COLO829 (cell line): ENCODE measurements at places on chromosomes 2 and 18.

GRCh38 chr2:231467613-231468530 lies 3.6 kb upstream of the NCL start:
- no peak for DNase-seq

- no peak for DNase-seq
Measured at GRCh38 chr2:56292951-56293350, 109.2 kb downstream of the CCDC85A start.

GRCh38 chr2:68659081-68659480 lies 15.7 kb downstream of the PROKR1 start:
- no peak for DNase-seq

- DNase-seq, result no peak
Measured at GRCh38 chr2:214378455-214379103, 32.3 kb upstream of the VWC2L start.

GRCh38 chr2:151103551-151103950 lies 158.1 kb downstream of the RBM43 start:
- DNase-seq, result no peak

DNA sequence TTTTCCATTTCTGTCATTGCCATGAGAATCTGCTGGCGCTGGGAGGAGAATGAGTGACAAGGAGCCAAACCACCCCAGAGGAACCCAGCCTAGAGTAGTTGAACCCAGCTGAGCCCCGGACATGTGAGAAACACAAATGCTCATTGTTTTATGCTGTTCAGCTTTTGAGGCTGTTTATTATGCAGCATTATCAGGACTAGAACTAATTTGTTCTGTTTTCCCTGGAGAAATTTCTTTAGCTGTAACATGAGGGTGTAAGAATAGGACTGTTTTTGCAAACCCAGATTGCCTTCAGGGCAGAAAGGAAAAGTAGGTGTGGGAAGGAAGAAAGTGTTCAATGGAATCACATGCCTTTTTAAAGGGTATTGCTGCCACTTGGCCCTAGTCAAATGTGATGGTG lies 28.5 kb upstream of the DOCK10 start:
- peak; percentile 86 for DNase-seq

DNA sequence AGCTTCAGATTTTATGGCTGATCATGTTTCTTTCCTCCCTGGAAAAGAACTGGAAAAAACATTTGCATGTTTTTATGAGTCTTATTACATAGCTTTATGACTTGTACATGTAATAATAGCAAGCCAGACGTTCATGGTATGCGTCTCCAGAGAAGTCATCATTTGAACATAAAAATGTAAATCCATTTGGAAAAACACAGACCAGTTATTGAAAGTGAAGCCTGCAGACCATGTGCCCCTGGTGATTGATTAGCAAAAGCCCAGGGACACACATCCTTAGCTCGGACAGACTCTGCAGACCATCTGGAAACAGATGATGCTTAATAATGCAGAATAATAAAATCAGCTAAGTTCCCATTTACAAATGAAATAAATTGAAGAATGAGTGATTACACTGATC lies 283.1 kb downstream of the TDRD15 start:
- DNase-seq, result no peak

GRCh38 chr2:61343141-61343540 lies 127.7 kb downstream of the USP34 start:
- DNase-seq, result no peak

- no peak for DNase-seq
Measured at GRCh38 chr2:68203587-68203986, 45.9 kb downstream of the PNO1 start.

DNA sequence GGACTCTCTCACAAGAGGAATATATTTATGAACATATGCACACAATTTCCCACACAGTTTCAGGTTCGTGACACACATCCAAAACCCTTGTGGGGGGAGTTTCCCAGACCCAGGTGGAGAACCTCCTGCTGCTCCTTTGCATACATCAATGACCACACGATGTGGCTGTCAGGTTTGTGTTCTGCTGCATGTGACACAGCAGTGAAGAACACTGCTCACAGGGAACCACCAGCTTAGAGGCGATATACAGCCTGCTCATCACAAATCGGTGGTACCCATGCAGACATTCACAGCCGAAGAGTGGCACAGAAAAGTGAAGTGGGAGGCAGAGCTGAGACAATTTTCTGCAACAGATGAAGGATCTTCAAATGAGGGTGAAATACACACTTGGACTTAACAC lies 175.6 kb upstream of the ZFP36L2 start:
- DNase-seq, result no peak

- no peak for DNase-seq
Measured at GRCh38 chr2:41728788-41729338, 319.0 kb upstream of the PKDCC start.

DNA sequence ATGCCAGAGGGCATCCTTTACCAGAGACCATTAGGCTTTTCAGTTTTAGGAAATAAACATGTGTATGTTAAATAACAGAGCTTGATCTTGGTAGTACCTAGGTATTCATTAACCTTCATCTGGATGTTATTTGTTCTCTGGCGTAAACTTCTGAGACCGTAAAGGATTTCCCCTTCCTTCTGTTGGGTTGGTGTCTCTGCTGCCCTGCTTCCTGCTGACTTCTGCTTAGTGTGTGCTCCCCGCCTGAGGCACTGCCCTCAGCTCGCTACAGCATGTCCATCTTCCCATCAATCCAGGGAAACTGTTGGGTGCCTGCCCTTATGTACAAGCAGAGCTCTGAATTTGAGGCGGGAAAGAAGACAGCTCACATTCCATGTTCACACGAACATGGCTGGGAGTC lies 177.9 kb downstream of the TPGS2 start:
- no peak for DNase-seq

DNA sequence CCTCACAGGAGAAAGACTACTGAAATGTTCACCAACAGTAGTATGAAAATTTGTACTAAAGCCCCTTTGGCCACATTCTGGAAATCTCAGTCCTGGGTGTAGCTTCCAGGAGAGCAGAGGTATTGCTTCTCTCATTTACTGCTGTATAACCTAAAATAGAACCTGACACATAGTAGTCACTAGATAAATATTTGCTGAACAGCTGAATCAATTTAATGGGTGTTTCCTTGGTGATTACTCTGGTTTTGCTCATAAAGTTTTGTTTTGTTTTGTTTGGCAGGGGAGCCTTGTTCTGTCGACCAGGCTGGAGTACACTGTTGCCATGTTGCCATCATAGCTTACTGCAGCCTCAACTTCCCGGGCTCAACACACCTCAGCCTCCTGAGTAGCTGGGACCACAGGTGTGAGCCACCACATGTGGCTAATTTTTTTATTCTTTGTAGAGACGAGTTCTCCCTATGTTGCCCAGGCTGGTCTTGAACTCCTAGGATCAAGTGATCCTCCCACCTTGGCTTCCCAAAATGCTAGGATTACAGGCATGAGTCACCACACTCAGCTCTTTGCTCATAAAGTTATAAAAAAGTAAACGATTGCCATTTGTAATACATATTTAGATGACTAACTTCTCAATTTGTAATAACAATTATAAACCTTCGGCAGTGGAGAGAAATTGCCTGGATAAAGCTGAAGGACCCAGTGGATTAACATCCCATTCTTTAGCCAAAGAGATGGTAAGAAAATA lies 11.5 kb upstream of the PARD3B start:
- DNase-seq, result no peak

DNA sequence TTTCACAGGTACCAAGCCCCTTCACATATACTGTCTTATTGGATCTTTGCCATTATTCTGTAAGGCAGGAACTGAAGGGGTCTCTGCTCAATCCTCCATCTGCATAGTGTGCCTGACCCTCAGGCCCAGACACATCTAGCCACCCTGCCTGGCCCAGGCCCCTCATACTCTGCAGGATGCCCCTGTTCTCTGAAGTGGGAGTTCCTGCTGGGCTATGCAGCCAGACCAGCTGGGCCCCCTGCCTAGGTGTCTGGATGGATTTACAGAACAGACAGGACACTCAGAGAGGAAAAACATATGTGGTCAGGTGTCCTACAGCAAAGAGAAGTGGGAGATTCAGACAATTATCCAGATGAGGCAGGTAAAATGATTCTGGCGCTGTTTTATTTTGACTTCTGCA lies 42.0 kb downstream of the SLC4A5 start:
- DNase-seq, result no peak

DNA sequence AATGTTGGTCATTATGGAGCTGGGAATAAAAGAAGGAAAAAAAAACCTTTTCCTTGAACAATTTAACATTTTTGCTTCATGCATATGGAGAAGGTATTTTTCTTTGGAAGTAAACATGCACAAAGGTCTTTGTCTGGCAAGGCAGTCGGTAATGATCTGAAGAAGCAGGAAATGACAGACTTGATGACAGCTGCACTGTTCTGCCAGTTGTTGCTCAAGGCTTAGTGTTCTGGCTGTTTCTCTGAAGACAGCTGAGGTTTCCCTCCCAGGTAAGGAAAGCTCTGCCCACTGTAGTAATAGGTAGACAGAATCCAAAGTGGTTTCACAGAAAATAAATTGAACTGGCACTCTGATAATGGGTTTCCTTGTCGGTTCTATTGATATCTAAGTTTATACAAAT lies 308.4 kb upstream of the GCFC2 start:
- DNase-seq, result no peak

DNA sequence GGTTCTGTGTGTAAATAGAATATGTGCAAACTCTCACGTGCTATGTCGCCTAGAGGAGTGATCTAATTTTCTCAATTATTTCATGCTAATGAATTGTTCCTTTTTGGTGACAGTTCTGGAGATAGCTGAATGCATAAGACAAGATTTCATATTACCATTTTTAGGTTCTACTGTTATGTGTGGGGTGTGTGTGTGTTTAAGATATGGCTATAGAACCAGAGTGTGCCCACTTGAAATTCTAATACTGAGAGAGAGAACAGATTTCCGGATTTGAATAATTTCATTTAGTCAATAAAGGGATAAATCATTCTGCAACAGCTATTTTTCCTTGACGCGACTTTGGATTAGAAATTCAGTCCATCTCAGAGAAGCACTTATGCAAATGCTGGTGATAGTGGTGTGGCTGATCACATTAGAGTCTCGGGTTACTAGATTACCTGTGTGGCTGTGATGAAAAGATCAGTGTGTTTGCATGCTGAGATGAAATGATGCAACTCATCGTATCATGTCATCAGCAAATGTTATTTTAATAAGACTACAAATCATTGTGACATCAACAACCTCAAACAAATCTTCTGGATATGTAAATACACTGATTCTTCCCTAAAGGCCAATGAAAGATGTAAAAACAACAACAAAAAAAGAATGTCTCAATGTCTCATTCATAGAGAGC lies 415.9 kb downstream of the EPHA4 start:
- DNase-seq, result no peak

DNA sequence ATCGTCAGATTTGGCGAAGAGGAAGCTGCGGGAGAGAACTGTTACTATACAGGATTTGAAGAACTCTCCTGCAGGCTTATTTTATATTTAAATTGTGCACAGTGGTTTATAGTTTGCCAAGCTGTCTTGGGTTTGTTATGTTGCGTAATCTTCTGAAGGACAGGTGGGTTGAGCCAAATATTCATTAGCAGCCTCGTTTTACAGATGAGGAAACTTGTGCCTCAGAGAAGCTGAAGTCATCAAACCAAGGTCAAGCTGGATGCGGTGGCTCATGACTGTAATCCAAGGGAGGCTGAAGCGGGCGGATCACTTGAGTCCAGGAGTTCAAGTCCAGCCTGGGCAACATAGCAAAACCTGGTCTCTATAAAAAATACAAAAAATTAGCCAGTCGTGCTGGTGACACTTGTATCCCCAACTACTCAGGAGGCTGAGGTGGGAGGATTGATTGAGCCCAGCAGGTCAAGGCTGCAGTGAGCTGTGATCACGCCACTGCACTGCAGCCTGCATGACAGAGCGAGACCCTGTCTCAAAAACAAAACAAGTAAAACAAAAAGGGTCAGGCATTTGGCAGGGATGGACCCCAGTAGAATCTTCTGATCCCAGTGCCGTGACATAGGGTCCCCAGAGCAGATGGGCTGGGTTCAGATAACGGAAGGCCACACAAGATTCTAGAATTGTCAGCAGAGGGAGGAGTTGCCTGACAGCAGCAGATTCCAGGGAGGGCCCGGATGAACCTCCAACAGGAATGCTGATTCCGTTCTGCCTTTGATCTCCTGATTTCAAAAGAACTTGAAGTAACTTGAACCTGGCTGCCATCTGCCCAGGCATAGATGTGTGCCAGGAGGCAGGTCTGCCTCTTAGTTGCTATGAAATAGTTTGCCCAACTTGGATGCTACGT lies 50.6 kb downstream of the SH3BP4 start:
- DNase-seq, result no peak

- DNase-seq, result no peak
Measured at GRCh38 chr2:11292464-11293255, 51.8 kb downstream of the ROCK2 start.
